Lung microvascular endothelial cell (primary cell): ENCODE measurements at places on chromosomes 7 and 10. TPM values are rescaled to one million over a fixed set of nuclear protein-coding genes. Genes with fewer than 3 reads are reported as not detected.

The MRPL32 gene
- total RNA-seq: 47.9 and 63.9 TPM in 2 replicates

The FAM25G gene
- not detected in 2 replicates for total RNA-seq

The IQUB gene
- total RNA-seq: under 0.01 and 0.20 TPM in 2 replicates

- DNase-seq: no peak
Measured at GRCh38 chr10:71432101-71432905, 35.6 kb downstream of the CDH23 start.

DNA sequence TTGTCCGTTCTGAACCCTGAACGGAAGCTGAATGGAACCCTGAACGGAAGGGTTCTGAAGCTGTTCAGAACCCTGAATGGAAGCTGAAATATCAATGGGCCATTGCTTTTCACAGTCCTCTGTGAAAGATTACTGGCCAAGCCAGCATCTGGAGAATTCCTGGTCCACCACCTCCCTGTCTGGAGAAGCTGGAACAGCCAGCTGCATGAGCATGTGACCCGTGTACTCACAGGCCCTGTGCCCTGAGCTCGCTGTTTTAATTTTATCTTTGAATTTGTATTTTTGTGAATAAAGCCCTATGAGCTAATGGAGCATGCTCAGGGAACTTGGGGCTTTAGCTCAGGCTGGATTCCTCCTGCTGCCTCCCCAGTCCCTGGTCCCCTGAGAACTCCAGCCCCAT lies 37.2 kb downstream of the HTRA1 start:
- DNase-seq: no peak

- DNase-seq: no peak
Measured at GRCh38 chr10:50951365-50951764, 65.9 kb upstream of the A1CF start.
